ENCODE measurements at places on chromosomes 16 and 17.

DNA sequence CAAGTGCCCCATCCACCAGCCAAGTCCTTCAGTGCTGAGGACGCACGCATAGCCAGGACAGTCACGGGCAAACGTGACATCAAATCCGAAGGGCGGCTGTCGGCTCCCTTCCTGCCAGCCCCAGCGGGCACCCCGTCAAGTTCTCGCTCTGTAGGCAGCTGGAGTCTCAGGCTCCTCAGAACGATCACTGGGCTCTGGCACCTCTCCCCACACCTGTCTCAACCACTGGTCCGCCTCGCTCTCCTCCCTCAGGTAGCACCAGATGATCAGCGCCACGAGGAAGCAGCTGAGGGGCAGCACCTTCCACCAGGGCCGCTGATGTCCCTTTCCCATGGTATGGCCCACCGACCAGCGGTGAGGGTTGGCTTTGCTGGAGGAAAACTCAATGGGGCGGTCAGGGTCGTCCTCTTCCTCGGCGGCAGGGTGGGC, 422 bp downstream of the UQCC4 start:
- DNase-seq: no peak

GRCh38 chr16:89708481-89708931, 7.0 kb upstream of the SPATA2L start:
- no peak for DNase-seq

- no peak for DNase-seq
Observed at GRCh38 chr16:80273635-80274538, 266.9 kb upstream of the DYNLRB2 start.

GRCh38 chr16:85479972-85480726, 133.0 kb upstream of the GSE1 start:
- no peak for DNase-seq

GRCh38 chr17:6163612-6164333, 93.6 kb downstream of the WSCD1 start:
- no peak for DNase-seq

GRCh38 chr16:19375561-19376158, 42.0 kb upstream of the TMC5 start:
- DNase-seq: peak; percentile 53

DNA sequence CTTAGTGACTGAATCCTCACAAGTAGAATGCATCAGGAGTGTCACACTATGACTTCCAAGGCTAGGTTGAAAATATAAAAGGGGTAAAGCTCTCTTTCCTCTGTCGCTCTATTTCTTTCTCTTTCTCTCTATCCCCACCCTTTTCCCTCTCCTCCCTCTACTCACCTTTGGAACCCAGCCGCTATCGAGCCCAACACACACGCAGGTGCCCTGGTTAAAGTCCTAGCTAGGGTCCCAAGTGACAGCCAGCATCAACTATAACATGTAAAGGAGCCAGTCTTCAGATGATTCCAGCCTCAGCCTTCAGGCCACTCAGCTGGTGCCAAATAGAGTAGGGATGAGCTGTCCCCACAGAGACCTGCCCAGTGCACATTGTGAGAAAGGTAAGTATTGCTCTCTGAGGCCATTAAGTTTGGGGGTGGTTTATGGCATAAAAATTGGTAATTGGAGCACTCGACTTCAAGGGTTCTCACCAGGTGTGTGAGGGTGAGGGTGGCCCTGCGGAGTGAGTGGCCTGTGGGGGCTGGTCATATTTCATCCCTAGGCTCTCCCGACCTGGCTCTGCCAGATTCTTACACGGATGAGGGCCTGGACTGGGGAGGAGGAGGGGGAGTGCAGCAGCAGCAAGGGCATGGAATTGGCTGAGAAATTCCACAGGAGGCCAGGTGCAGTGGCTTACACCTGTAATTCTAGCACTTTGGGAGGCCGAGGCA, 14.9 kb upstream of the C16orf54 start:
- DNase-seq: no peak

DNA sequence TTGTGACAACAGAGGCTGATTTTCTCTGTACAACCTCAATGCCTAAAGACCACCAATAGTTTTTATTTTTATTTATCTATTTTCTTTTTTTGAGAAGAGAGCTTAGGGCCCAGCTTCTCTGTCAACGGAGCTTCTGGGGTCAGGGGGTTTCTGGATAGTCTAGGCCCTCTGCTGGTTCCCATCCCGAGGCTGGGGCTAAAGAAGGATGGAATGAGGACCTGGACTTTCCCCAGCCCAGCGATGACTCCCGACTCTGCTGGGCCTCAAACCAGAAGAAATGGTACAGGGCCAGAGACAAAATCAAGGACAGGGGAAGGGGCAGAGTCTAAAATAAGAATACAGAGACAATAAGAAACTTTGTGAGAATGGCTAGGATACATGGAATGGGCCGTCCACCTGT, 5.7 kb upstream of the TSPOAP1 start:
- DNase-seq: no peak

GRCh38 chr16:73255031-73255430, 207.1 kb upstream of the ZFHX3 start:
- DNase-seq: no peak

DNA sequence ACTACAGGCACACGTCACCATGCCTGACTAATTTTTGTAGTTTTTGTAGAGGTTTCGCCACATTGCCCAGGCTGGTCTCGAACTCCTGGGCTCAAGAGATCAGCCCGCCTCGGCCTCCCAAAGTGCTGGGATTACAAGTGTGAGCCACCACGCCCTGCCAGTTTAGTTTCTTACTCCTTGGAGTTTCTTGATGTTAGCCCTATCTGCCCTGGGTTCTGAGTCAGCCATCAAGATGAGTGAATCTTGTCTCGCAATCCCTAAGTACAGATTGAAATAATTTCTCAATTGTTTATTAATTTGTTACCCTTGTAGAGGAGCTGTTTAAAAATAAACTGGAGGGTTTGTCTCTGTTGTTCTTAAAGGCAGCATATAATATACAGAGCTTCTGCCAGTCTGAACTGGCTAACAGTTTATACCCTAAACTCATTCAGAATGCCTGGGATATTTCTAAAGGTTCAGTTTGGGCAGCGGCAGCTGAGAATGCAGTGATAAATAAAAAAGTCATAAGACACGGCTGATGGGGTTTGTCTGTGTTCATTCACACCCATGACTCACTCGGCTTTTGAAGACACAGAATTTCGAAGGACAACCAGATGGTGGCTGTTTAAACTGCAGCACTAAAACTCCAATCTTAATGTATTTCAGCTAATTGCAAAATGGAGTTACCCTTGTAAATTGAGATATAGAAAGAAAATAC, 39.6 kb downstream of the GPRC5B start:
- no peak for DNase-seq

GRCh38 chr16:67763066-67763465, 43.3 kb downstream of the RANBP10 start:
- no peak for DNase-seq

- no peak for DNase-seq
Observed at GRCh38 chr16:50736448-50736847, 5.4 kb upstream of the CYLD start.

DNA sequence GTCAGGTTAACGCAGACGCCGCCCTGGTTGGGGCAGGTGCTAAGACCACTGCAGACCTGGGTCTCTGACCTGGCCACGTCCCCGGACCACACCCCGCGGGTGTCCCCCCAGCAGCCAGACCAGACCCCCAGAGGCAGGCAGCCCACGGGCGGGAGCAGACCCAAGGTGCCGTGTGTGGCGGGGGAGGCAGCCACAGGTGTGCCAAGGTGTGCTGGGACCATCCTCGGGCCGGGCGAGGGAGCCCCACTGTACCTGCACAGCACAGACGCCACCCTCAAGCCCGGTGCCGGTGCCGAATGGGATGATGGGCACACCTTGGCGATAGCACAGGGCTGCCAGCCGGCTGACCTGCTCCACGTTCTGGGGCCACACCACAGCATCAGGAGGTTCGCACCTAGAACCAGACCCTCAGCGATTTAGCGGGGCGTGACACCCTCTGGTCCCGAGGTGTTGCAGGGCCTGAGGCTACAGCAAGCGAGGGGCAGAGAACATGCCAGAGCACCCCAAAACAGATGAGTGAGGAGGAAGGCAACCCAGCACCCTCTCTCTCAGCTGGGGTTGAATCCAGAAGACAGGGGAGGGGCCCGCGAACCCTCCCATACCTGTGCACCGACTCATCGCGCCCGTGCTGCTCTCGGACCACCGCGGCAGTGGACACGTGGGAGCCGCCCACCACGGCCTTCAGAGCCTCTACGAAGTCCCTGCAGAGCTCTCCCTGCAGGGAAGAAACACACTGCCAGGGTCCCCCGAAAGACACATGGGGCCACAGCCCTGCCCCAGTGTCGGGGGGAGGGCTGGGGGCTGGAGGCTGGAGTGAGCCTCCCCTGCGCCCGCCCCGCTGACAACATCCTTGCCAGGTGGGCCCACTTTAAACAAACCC, 1.4 kb downstream of the LDHD start:
- DNase-seq: no peak

DNA sequence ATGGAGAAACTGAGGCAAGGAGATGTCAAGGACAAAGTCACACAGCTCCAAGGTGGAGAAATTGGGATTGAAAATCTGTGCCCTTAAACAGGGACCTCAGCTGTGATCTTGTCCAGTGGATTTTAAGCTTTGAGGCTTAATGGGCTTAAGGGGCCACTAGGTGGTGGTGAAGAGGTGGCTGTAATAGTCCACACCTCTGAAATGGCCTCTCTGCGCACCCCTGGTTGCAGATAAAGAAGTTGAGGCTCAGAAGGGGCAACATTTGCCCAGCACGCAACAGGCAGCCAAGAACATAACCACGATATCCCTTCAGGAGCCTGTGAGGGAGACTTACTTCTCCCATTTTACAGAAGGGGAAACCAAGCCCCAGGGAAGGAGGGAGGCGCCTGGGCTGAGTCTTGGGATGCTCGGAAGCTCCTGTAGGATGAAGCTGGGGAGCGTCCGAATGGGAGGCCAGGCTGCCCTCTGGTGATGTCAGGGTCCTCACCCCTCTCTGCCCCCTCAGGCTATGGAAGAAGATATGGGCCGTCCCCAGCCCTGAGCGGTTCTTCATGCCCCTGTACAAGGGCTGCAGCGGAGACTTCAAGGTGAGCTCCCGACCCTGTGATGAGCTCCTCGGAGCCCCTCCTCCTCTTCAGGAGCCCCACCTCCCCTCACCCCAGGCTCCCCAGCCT, 43.7 kb downstream of the IL21R start:
- no peak for DNase-seq

GRCh38 chr16:74460542-74460941, 39.3 kb upstream of the CLEC18B start:
- DNase-seq: no peak

GRCh38 chr16:12082226-12082887, 105.8 kb downstream of the SNX29 start:
- no peak for DNase-seq

- DNase-seq: no peak
Observed at GRCh38 chr17:65277576-65277975, 140.4 kb downstream of the RGS9 start.

GRCh38 chr16:4586291-4586690, 28.4 kb downstream of the UBALD1 start:
- no peak for DNase-seq

GRCh38 chr17:19249681-19250080, 12.5 kb downstream of the EPN2 start:
- no peak for DNase-seq

DNA sequence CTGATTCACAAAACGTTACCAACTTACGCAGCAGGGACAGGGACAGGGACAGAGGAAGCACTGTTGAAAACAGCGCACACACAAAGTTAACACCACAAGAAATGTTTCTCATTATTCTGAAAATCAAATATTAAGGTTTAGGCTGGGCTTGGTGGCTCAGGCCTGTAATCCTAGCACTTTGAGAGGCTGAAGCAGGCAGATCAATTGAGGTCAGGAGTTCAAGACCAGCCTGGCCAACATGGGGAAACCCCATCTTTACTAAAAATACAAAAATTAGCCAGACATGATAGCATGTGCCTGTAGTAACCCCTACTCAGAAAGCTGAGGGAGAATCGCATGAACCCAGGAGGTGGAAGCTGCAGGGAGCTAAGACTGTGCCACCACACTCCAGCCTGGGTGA, 4.2 kb downstream of the CYTH1 start:
- DNase-seq: no peak

DNA sequence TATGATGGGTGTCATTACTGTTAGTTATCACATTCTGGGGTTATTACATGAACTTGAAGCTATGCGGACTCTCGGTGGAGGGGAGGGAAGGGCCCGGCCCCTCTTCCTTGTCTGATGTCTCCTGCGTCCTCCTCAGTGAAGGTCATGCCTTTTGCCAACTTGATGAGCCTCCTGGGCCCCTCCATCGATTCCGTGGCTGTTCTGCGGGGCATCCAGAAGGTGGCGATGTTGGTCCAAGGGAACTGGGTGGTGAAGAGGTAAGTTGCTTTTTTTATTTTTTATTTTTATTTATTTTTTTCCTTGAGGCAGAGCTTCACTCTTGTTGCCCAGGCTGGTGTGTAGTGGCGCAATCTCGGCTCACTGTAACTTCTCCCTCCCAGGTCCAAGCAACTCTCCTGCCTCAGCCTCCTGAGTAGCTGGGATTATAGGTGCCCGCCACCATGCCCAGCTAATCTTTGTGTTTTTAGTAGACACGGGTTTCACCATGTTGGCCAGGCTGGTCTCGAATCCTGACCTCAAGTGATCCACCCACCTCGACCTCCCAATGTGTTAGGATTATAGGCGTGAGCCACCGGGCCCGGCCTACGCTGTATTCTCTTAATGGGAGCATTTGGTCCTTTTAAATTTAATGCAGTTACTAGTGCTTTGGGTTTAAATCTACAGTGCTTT, 21.6 kb downstream of the POLR3E start:
- no peak for DNase-seq

DNA sequence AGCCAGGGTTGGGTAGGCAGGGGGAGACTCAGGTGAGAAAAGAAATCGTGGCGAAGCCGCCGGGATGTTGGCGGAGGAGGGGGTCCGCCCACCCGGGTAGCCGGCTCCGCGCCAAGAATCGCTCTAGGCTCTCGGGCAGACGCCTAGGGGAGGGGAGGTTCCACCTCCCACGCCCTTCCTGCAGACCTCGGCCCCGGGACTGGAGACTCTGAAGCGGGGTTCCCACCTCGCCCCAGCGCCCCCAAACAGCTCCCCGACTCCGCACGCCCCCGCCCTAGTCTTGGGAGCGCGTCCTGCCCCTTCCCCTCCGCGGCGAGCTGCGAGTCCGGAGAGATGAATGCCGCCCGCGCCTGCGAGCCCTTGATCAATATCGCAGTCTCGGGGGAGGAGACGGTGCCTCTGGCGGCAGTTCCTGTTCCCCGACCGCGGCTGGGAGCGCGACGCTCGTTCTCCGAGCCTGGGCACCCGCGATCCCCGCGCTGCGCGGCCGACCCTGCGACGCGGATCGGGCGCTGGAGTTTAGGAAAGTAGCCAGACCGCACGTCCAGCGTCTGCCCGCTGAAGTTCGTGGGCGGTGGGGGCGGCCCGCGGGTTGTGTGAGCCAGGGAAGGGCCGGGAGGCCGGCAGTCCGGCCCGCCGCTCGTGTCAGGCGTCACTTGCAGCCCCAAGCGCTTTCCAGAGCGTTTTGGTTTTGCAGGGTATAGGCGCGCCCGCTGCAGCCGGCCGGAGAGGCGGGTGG, 790 bp downstream of the CRHR1 start:
- no peak for DNase-seq

- no peak for DNase-seq
Observed at GRCh38 chr17:5588584-5588983, 4.3 kb upstream of the NLRP1 start.

All from NCI-H2081 (cell line).